ENCODE measurements at places on chromosomes 1 and 21.

- DNase-seq = no peak
These were observed 14.0 kb downstream of the TGFBR3 start for GRCh38 chr1:91872000-91872399.

DNA sequence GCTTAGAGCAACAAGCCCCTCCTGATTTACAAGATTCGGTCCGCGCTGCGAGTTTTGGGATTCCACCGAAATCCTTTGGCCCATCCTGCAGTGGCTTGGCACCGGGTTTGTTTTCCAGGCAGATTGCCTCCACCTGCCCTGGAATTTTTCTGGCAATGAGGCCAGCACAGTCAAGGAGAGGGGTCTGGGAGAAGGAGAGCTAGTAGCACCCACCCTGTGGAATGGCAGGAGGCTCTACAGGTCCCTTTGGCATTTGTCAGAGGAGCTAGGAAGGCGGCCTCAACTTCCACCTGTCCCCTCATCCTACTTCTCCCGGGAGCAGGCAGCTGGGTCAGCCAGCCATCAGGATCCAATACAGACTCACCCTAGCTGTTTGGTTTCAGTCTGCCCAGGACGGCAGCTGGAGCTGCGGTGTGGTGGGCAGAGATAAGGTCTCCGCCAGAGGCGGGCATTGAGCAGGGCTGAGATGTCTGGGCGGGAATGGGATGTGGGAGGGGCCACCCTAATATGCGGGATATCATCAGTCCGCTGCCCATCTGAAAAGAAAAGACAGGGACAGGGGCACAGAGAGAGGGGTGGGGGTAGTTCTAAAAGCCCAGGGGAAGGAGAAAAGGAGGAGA, 37.8 kb upstream of the PRELP start:
- DNase-seq = no peak

DNA sequence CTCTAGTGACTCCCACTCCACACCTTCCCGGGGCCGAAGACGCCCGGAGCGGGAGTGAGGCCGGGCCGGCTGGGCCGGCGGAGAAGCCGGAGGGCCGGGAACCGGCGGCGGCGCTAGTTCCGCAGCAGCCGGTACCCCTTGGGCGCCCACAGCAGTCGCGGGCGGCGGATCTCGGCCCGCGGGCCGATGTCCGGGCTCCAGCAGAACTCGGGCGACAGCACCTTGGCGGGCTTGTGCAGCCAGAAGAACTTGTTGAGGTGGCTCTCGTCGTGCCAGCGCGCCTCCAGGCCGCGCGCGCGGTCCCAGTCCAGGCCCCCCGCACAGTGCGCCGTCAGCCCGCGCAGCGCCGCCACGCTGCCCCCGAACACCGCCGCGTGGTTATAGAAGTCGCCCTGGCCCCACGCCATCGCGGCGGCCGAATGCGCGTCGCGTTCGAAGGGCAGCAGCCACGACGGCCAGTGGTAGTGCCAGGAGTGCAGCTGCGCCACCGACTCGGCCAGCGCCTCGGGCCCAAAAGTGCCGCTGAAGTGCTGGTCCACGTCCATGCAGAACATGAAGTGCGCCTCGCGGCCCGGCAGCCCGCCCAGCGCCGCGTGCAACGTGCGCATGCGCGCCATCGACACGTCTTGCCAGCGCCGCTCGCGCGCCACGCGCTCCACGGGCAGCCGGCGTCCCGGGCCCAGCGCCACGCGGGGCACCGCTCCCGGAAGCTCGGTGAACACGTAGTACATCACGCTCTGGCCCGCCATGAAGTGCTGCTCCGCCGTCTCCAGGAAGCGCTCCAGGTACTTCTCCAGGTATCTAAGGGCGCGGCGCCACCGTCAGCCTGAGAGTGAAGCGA, 14.0 kb downstream of the A3GALT2 start:
- DNase-seq = no peak

GRCh38 chr1:100862591-100862990, 32.1 kb downstream of the EXTL2 start:
- no peak for DNase-seq

DNA sequence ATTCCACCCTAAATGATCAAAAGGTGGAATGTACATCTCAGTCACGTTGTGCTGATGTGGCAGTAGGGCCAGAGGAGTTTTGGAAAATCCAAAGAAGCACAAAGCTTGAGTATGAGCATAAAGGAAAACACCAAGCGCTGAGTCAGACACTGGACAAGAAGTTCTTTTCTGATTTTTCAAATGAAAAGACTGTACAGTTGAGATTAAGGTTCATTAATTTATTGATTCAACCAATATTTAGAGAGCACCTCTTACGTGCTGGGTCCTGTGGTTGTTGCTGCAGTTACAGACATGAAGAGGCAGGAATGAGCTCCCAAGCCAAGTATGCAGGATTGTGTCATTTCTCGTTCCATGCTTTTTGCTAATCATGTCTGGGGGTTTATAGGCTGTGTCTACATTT, 28.9 kb upstream of the APP start:
- DNase-seq = no peak

DNA sequence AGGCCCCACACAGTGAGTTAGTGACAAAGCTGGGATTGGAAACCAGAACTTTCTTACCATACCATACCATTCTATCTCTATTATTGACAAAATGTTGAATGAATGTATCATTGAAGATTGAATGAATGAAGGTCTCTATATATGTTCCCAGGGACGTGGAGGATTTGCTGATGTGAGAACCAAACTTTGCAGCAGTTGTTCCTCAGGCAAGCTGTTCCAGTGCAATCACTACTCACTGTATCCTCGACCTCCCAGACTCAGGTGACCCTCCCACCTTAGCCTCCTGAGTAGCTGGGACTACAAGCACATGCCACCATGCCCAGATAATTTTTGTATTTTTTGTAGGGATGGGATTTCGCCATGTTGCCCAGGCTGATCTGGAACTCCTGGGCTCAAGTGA, 11.6 kb upstream of the LIN28A start:
- no peak for DNase-seq

GRCh38 chr1:8873506-8874229, 4.8 kb downstream of the ENO1 start:
- no peak for DNase-seq

- no peak for DNase-seq
These were observed 116.0 kb downstream of the TTLL7 start for GRCh38 chr1:83882906-83883305.

DNA sequence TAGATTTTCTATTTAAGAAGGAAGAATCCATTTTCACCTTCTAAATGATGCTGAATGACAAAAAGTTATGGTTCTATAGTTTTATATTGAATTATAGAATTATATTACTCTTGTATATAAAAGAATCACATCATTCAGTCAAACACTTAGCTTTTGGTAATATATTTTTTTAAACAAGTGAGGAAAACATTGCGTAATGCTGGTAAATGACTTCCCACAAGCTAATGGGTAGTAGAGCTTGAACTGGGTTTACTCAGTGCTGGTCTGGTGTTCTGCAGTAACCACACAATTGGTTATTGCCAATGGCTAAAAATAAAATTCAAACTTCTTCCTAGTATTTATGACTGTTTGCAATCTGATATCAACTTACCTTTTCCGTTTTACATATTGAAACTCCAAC, 10.6 kb upstream of the GIPC2 start:
- DNase-seq = no peak

- no peak for DNase-seq
These were observed 343.6 kb downstream of the NPHP4 start for GRCh38 chr1:5648410-5649165.

- no peak for DNase-seq
These were observed 572 bp downstream of the LPGAT1 start for GRCh38 chr1:211830055-211830327.

DNA sequence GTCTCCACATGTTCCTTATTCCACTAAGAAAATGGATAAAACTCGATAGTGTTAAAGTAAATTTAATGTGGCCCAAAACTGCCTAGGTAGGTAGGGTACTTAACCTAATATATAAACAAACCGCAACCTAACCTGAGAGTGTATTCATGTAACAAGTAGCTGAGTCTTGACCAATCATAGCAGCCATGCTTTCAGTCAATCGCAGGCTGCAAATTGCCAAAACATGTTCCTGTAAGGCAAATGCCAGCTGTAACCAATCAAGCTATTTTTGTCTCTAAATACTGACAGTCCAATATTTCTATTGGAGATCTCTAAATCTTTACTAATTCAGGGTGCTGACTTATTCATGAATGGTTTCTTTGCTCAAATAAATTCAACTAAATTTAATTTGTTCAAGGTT, 3.1 kb upstream of the HMGCS2 start:
- DNase-seq = no peak

GRCh38 chr1:226649780-226650179, 89.3 kb downstream of the ITPKB start:
- DNase-seq = no peak

- no peak for DNase-seq
These were observed 7.5 kb downstream of the ZNF692 start for GRCh38 chr1:248851390-248851789.

GRCh38 chr1:203797948-203798655, 2.7 kb downstream of the ZBED6 start:
- DNase-seq = no peak

- no peak for DNase-seq
These were observed 70.8 kb downstream of the MRPS6 start for GRCh38 chr21:34144224-34144623.

DNA sequence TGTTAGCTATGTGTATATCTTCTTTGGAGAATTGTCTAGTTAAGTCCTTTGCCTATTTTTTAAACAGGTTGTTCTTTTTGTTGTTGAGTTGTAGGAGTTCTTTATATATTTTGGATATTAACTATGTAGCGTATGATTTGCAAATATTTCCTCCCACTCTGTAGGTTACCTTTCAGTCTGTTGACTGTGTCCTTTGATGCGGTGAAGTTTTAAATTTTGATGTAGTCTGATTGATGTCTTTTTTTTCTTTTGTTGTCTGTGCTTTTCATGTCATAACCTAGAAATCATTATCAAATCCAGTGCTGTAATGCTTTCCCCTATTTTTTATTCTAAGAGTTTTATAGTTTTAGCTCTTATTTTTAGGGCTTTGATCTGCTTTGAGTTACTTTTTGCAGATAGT, 8.7 kb upstream of the KISS1 start:
- no peak for DNase-seq

GRCh38 chr1:55694310-55694801, 479.2 kb upstream of the USP24 start:
- no peak for DNase-seq

- no peak for DNase-seq
These were observed 5.0 kb upstream of the ADAMTS1 start for GRCh38 chr21:26850116-26850643.

DNA sequence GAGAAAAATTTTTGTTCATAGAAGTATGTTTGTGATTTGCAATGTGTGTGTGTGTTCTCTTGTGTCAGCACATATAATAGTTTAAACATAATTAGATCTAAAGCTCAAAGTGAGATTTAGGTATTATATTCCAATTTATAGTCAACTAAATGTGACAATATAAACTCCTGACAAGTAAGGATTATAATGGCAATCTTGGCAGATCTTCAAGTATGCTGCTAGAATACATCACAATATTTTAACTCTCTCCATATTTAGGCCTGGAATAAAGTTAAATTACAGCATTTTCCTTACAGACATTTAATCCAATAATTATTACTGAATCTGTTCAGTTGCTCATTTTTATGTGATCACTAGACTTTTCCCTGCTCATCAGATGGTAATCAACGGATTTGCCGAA, 65.8 kb downstream of the LYPLAL1 start:
- no peak for DNase-seq

GRCh38 chr1:26389604-26390247, 17.2 kb upstream of the ZNF683 start:
- DNase-seq = no peak

DNA sequence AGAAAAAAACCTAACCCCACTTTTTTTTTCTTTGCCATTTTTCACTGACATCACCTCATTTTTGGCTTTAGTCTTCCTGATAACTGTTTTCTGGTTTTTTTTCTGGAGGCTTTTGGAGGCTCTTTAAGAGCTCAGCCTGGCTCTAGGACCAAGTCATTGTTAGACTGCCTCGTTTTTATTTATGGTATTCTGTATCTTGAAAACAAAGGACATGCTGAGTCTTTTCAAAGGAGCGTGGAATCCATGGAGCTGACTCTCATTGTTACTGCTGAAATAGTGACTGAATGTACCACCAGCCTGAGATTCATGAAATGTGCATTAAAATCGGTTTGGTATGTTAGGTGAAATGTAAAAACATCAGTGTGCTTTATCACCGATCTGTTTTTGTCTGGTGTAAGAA, 28.0 kb downstream of the RASAL2 start:
- DNase-seq = no peak

- no peak for DNase-seq
These were observed 29.2 kb upstream of the OR2B11 start for GRCh38 chr1:247487057-247487456.

DNA sequence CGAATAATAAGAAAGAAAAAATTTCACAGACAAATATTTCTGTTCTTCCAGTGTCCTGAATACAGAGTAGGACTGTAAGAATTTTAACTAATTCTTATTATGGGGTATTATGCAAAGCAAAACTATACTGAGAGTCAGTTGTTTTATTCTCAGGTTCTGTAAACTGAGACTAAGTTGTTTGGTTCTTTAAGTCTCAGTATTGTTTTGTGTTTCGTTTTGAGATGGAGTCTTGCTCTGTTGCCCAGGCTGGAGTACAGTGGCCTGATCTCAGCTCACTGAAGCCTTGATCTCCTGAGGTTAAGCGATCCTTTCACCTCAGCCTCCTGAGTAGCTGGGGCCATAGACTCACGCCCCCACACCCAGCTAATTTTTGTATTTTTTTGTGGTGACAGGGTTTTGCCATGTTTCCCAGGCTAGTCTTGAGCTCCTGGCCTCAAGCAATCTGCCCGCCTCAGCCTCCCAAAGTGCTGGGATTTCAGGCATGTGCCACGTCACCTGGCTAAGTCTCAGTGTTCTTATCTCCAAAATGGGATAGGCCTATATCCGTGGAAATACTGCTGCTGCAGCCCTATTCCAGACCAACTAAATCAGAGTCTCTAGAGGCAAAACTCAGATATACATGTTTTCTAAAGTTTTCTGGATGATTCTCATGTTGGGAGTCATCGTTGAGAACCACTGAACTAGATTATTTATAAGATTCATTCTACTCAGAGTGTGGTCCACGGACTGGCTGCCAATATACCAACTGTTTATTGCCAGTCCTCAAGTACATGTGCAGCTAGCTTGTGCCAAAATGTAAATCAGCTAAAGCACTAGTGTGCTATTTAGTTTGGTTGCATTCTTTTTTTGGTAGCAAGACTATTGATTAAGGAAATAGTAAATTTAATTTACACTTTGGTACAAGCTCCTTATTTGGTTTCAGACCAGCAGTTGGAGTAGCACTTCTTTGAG, 116.6 kb downstream of the HS2ST1 start:
- DNase-seq = peak; percentile 68

GRCh38 chr1:151720554-151720953, 768 bp upstream of the RIIAD1 start:
- no peak for DNase-seq

GRCh38 chr21:14614287-14614686, 68.2 kb upstream of the SAMSN1 start:
- DNase-seq = no peak

DNA sequence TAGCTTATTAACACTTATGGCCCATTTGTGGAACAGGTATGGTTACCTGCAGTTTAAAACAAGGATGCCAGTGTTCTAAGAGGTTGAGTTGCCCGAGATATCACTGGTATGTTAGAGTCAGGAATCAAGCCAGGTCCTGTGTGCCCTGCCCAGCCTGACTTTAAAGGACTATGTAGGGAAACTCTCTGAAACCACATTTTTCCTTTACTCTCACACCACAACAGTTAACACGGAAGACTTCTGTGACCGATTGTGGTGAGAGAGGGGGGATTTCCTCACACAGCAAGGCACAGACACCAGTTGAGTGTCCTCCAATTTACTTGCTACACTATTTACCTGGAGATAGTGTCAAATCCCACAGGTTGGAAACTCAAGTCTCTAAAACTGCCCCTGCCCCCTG, 47.8 kb downstream of the UCK2 start:
- peak; percentile 30 for DNase-seq

GRCh38 chr1:84841971-84842370, 51.0 kb downstream of the LPAR3 start:
- no peak for DNase-seq

All from GM06990 (cell line).